ENCODE measurements at places on chromosomes 6 and 20.

- no peak for DNase-seq
Measured at GRCh38 chr20:54389596-54390280, 85.7 kb upstream of the DOK5 start.

- DNase-seq = no peak
Measured at GRCh38 chr6:44133003-44133931, 5.9 kb downstream of the TMEM63B start.

- DNase-seq = no peak
Measured at GRCh38 chr6:83889621-83890020, 30.1 kb downstream of the CYB5R4 start.

DNA sequence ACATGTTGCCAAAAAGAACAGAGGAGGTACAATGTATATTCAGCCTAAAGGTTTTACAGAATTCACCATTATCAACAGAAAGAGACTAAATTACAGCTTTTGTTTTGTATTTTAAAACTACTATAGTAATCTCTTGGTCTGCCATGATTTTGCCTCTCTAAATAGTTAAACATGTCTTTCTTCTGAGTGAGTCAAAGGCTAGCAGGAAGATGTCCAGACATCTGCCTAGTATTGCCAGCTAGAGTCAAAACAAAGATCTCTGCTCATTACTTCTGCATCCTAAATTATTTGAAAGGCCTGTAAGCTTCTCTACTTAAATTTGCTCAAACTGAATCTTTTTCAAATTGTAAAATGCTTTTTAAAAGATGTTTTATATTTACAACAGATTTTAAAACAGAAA, 8.8 kb downstream of the ASF1A start:
- DNase-seq = no peak

DNA sequence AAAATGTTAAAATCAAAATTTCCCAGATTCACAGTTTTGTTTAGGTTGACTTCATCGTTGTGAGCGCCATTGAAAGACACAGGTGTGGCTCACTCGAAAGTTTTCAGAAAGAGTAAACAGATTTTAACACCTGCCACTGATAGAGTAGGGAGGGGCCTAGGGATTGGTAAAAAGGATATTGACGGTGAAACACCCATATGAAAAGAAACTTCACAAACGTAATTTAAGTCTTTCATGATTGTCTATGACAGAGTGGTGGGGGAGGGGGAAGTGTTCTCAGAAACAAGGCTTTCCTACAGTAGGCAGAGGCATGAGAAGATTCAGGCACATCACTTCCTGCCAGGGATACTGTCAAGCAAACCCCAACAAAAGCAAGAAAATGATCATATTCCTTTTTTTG, 101.4 kb downstream of the PERP start:
- no peak for DNase-seq

- DNase-seq = no peak
Measured at GRCh38 chr20:54555150-54555549, 79.8 kb downstream of the DOK5 start.
